SK-N-SH treated with all-trans-retinoic acid at 6 μM for 48 hours (cell line): ENCODE measurements at places on chromosomes 16 and 17.

GRCh38 chr16:1466054-1466453 lies 8.8 kb downstream of the CLCN7 start:
- no peak for ATAC-seq

GRCh38 chr17:74180336-74180735 lies 23.1 kb upstream of the RPL38 start:
- no peak for ATAC-seq

DNA sequence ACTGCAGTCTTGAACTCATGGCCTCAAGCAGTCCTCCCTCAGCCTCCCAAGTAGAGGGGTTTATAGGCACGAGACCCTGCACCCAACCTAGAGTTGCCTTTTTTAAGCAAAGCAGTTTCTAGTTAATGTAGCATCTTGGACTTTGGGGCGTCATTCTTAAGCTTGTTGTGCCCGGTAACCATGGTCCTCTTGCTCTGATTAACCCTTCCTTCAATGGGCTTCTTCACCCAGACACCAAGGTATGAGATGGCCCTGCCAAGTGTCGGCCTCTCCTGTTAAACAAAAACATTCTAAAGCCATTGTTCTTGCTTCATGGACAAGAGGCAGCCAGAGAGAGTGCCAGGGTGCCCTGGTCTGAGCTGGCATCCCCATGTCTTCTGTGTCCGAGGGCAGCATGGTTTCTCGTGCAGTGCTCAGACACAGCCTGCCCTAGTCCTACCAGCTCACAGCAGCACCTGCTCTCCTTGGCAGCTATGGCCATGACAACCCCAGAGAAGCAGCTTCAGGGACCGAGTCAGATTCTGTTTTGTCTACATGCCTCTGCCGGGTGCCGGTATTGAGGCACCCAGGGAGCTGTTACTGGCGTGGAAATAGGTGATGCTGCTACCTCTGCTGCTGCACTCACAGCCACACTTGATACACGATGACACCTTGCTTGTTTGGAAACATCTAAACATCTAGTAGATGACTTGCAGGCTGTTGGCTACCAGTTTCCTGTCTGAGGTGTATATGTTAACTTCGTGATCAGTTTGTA lies 3.3 kb downstream of the RPL13 start:
- no peak for ATAC-seq

DNA sequence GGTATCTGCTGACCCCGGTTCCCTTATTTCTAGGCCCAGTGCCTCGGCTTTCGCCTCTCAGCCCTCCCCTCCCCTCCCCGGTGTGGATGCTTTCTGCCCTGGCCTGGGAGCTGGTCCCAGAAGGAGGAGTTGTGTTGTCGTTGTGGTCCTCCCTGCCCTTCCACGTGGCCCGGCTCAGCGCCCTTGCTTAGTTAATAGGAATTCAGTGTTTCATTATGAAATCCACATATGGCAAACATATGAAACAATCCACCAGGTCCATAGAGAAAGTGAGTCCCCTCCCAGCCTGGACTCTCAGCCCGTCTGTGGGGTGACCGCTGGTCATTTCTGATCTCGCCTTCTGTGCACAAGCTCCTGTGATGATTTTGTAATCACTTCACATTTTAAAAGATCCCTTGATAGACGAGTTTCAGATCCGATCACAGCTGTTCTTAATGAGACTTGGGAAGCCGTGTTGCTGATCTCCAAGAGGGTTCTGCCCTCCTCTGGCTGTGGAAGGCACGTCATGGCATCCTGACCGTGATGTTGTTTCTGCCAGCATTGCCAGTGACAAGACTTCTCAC lies 112.1 kb downstream of the BANP start:
- peak; percentile 71 for ATAC-seq

DNA sequence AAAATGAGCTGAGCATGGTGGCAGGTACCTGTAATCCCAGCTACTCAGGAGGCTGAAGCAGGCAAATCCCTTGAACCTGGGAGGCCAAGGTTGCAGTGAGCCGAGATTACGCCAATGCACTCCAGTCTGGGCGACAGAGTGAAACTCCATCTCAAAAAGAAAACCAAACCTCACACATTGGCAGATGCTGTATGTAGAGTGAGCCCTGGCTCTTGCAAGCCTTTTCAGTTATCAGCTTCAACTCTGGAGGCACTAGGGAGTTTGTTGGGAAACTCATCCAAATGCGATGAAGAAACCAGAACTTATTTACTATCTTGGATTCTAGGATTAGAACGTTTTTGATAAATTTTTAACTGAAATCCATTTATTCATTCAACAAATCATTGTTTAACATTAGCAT lies 56.9 kb upstream of the RASL10B start:
- ATAC-seq, result no peak

- peak; percentile 58 for ATAC-seq
Observed at GRCh38 chr16:77211880-77212740, 12.9 kb downstream of the SYCE1L start.

- peak; percentile 59 for ATAC-seq
Observed at GRCh38 chr16:5025171-5025632, 8.5 kb downstream of the NAGPA start.

DNA sequence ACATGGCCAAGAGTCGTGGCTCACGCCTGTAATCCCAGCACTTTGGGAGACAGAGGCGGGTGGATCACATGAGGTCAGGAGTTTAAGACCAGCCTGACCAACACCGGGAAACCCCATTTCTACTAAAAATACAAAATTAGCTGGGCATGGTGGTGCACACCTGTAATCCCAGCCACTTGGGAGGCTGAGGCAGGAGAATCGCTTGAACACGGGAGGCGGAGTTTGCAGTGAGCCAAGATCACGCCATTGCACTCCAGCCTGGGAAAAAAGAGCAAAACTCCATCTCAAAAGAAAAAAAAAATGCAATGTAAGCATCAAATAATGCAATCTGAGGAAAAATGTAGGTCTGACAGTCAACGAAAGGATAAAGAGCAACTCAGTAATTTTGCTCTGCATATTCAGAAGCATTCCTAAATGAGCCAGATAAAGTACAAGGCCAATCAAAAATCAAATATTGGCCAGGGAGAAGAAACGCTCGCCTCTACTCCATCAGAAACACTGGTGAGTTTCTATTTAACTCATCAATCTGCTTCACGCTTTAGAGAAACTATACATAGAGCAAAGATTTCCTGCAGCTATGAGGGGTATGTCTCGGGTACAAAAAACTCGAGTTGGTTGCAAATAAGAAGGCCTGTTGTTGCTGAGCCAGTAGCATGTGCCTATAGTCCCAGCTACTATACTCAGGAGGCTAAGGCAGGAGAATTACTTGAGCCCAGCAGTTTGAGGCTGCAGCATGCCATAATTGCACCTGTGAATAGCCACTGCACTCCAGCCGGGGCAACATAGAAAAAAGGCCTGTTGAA lies 3.7 kb downstream of the TXNDC11 start:
- no peak for ATAC-seq

DNA sequence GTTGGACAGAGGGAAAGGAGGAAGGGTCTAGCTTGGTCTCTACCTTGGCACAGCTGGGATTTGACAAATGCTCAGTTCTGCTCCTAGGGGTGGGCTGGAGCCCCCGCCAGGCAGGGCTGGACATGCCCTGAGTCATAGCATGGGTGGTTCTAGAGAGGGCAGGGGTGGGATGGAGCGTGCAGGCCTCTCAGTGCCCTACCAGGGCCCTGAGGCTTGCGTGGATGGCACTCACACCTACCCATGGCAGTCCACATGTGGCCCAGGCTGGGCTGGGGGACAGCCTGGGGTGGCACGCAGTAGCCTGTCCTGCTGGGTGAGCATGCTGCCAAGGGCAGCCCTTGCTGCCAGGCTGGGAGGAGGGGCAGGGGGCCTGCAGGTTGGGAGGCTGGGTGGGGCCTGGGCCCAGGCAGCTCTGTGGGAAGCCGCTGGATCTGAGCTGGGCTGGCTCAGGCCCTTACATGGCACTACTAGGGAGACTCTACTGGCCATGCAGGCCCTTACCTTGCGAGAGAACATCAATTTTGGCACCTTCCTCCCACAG lies 11.2 kb downstream of the DOC2B start:
- ATAC-seq, result no peak

GRCh38 chr17:21161498-21162393 lies 35.0 kb downstream of the DHRS7B start:
- peak; percentile 77 for ATAC-seq

GRCh38 chr16:87556941-87557459 lies 45.3 kb upstream of the JPH3 start:
- ATAC-seq, result peak; percentile 42; the same call in 2 of the 3 replicates

DNA sequence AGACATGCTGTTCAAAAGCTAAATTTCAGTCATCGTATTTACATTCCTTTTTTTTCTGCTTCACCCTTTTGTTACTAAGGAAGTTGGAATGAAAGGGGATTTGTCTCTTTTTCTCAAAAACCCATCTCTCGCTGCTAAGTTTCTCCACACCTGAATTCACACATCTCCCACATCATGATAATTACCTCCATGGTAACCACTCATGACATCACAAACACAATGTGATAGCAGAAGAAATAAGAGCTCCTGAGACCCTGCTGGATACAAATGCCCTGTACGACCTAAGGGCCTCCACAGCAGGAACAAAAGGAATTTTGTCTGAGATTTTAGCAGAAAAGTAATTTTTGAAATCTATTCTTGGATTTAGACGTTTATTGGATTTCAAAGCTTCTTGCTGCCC lies 82.6 kb upstream of the GNAO1 start:
- no peak for ATAC-seq

GRCh38 chr17:9512323-9513168 lies 63.1 kb downstream of the STX8 start:
- no peak for ATAC-seq

GRCh38 chr17:1617620-1618174 lies 10.9 kb downstream of the SLC43A2 start:
- ATAC-seq, result peak; percentile 74

- no peak for ATAC-seq
Observed at GRCh38 chr16:77033516-77033915, 157.5 kb upstream of the MON1B start.

DNA sequence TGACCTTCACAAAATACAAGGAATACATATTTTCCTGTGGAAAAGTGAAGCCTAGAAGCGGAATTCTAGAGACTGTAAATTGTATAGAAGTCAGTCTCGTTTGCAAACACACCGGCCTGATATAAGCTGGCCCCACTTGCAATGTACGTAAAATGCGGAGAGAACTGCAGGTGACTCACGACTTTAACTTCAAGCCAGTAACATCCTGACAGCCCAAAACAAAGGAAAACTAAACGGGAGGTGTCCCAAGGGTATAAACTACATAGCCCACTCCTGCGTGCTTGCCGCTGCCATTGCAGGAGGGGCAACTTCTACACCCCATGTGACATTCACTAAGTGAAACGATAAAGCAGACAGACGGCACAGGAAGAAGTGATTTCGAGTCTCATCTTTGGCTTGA lies 101.6 kb downstream of the CYTH1 start:
- peak; percentile 50 for ATAC-seq

DNA sequence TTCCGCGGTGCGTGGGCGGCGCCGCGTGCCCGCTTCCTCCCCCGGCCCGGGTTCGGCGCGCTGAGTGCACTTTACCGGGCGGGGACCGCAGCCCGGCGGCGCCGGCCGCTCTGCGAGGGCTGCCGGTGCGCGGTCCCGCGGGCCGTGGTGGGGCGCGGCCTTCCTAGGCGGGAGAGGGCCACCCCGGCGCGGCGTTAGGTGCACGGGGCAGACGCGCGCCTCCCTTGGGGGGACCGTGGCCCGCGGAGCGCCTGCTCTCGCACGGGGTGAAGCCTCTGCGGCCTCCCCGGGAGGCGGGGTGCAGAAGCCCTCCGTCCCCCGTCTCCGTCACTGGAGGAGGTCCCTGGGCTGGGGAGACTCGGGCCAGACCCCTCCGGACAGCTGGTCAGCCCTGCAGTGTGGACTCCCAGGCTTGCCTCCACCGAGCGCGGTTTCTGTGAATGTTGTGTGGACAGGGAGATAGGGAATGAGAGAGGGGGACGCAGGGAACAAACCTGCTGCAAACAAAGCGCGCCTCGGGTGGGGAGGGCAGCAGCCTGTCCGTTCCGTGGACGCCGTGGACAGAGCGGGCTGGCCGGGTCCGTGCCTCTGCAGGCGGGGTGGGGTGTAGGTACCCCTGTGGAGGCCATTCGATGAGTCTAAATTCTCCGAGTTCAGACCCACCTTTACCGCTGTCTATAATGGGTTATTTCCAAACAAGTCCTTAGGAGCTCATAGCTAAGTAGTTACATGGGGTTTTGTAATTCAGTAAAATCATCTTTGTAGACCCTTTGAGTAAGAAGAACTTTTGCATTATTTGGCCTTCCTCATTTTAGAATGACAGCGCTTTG lies 721 bp downstream of the TBCD start:
- peak; percentile 58 for ATAC-seq

DNA sequence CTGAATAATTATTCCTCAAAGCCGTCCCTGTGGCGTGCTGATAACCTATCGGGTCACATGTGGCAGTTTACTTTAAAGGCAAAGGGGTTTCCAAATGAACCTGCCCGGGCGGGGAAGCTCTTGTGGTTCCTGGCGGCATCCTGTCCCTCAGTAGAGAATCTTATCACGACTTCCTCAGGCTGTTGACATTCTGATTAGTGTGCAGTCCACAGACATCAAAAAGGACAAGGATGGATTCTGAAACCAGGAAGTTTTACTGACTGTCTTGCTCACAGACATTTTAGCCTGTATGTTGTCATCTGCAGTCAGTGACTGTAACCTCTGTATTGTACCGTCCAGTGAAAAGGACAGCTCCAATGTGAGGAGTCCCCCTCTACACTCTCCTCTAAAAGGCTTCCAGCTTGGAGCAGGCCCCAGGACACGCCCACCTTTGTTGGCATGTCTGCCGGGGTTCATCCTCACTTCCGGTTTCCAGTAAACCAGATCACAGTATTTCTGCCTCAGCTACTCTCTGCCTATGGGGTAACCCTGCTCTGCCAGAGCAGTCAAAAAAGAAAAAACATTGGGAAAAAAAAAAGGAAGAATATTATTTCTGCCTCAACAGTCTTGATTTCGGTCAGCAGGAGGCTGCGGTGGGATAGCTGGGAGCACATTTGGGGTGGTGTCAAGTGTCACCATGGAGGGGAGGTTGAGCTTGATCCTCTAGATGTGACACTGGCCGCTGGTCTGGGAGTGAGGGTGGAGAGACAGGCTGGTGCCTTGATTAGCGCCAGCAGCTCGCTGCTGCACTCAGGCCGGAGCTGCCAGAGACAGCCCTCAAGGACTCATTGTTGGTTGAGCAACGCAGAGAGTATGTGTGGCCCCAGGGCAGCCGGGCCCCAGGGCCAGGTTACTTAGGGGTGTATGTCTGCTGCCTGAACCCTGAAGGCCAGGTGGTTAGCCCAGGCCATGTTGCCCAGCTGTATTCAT lies 89.0 kb upstream of the DNAH17 start:
- ATAC-seq, result no peak

DNA sequence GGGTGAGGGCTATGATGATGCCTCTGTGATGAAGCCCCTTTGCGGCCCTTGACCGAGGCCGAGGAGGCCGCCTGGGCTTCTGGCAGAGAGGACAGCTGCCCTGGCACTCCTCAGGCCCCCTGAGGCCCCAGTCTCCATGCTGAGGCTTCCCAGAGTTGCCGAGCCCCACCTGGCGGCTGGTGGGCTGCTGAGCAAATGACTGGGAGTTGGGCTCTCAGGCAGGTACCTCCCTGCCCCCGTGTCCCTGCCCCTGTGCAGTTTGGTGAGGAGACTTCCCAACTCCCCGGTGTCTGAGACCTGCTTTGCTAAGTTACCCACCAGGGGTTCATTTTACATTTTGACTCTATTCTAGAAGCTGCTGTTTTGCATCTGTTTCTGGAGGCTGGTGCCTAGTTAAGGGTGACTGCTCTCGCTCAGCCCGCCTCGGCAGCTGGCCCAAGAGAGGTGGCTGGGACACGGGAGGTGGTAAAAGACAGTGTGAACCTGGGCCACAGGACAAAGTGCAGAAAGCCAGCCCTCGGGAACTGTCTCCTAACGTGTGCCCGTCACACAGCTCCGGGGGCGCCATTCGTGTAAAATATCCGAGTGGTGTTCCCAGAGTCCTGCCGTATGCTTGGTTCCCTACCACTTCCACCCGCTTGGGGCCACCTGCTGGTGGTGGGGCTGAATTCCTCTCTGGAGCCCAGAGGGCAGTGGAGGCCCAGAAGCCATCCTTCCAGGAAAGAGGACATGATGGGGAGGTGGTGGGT lies 134.5 kb downstream of the RAB11FIP4 start:
- ATAC-seq, result peak; percentile 40
